NCI-H1436 (cell line): ENCODE measurements at places on chromosomes 11 and 22.

GRCh38 chr11:86818462-86819192 is 18.3 kb downstream of the PRSS23 start:
- DNase-seq: peak; percentile 66

- no peak for DNase-seq
Observed at GRCh38 chr11:63901660-63902059, 15.3 kb downstream of the RCOR2 start.

DNA sequence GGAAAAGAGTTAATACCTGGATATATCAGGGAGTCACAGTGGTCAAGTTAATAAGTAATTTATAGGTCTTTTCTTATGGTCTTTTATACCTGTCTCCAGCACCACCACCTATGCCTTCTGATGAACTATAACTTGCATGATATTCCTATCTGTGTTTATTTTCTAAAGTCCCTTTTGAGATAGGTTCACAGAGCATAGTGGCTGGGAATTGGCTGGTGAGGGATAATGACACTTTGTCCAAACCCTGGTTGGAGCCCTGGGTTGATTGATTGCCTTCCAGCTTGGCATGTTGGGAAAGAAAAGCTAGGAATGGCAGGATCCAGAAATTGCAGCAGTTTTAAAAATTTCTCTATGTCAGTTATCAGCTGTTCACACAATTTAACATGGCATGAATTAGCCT is 23.2 kb downstream of the HIPK3 start:
- no peak for DNase-seq

DNA sequence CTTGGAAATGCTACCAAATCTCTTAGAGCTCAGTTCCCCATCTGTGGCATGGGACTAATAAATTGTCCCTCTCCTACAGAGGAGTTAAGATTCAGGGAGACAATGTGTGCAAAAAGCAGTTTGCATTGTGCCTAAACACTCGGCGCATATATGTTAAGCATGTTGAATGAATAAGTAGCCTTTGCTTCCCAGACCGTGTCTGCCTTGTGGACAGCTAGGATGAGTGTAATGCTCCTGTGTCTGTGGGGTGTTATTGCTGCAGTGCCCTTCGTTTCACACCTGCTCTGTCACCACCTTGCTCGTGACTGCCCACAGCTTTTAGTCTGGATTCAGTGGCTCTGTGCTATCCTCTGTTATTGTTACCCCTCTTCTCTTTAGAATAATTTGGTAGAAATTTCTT is 14.1 kb downstream of the ENDOD1 start:
- no peak for DNase-seq

DNA sequence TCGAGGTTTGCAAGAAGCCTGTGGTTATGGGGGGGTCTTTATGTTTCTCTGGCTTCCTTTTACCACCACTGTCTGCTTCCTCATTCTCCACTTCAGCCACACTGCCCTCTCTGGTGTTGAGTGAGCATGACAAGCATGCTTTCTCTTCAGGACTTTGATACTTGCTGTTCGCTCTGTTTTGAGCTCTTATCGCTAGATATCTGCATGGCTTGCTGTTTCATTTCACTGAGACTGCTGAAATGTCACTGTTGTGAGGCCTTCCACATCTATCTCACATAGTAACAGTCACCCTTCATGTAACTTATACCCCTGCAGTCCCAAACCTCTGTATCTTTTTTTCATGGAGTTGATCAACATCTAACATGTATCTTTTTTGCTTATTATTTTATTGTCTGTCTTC is 59.8 kb downstream of the TMEM135 start:
- peak; percentile 38 for DNase-seq

DNA sequence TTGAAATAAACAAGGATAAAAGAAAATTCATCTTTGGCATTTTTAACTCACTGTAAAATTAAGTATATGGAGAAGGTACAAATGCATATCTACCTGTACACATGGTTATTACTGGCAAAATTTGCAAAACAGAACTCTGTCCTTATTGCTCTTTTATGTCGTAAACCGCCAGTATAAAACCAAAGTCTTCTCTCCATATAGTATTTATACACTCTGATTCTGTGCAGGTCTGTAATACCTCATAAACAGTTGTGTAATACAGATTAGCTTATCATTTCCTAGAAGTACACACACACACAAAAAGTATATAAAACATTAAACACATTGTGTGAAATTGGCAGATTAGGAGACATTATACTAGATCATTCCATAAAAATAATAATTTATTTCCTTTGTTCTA is 406.6 kb upstream of the ANO3 start:
- no peak for DNase-seq

DNA sequence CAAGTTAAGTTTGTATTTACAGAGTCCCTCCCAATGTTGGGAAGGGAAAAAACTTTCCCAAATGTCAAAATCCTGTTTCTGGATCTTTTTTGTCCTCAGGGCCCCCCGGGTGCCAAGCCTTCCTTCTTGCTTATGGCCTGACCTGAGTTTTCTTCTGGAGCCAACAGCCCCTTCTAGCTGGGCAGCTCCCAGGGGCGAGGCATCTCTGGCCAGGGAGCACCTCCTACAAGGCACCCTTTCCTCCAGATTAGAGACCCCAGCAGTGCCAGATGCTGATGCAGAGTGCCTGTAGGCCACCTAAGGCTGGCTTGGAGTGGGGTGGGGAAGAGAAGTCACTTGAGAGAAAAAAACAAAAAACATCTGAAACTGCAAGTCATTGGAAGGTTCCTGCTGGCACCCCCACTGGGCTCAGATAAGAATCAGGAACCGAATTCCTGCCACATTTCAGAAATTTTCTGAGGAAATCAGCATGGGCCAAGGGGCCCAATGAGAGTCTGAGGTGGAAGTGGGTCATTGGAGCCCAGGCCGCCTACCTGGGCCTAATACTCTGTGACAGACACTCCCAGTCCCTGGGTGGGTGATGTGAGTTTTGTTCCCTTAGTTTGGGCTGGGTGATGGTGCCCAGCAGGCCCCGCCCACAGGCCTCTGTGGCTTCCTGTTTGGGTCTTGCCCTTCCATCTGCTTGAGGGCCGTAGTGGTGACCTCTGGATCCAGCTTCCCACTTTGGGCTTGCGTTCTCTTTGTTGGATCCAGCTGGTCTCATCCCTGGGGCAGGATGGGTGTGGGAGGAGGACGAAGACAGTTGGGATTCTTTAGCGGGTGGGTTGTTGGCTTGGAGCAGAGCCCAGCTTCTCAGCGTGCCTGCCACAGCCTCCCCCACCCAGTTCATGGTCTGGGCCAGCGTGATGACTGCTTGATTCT is 40.6 kb downstream of the PARVA start:
- no peak for DNase-seq

GRCh38 chr22:27798511-27799014 is 3.0 kb downstream of the MN1 start:
- no peak for DNase-seq

DNA sequence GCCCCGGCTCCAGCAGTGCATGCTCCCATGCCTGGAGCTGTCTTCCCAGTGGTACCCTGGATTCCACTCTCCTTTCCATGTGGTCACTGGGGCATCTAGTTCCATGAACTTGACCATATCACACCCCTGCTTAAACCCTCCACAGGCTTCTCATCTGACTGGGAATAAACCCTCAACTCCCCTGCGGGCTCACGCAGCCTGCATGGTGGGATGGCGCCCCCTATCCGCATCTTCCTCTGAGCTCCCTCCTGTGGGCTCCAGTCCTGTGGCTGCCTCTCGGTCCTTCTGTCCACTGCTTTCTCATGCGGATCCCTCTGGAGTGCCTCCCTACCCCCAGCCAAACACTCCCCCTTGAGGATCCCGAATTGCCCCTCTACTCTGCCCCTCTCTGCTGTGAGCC is 41.4 kb upstream of the TTLL12 start:
- DNase-seq: no peak

DNA sequence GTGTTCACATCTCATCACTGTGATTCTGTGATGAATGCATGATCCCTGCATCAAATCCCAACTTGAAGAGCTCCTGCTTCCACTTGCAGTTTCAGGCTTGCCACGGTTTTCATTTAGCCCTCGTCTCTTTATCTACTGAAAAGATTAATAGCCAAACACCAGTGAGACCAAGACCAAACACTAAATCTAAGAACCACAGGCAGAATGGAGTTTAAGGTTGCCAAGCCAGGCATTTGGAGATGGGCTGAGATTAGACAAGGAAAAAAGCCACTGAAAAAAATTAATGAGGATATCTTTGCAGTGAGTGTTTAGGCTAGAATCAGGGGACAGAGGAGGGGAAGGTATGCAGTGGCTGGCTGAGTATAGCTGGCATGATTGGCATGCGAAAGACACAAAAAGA is 227.2 kb upstream of the BLID start:
- no peak for DNase-seq

DNA sequence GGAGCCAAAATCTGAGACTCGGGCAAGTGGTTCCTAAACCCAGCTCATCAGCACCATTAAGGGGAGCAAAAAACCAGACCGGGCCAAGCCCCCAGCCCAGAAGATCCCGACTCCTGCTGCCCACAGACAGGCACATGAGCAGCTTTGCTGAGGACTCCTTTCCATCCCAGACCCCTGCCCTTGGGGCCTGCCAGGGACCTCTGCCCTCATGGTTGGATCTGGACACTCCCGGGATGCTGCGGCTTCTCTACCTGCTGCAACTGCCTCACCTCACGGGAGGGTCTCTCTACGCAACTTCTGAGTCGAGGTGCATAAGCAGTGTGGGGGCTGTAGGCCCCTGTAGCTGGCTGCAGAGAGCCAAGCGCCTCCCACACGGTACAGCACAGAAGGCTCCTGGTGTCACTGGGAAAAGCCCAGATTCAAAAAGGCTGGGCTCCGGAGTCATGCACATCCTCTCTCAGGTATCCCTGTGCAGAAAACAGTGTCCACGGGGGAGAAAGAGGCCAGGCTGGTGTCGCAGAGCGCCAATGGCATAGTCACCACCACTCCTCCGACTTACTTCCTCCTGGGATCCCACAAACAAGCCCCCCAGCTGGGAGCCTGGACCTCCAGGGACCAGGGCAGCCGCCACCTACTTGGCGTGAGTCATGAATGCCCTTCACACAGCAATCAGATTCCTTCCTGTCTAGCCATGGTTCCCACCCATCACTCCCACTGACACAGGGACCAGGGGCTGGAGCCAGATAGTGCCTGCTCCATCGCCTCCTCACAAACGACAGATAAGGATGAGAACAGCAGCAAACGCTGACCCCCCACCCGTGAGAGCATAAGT is 122.1 kb downstream of the BCR start:
- no peak for DNase-seq

- peak; percentile 49 for DNase-seq
Observed at GRCh38 chr11:12052676-12053605, 44.5 kb upstream of the DKK3 start.

GRCh38 chr11:132770829-132771530 is 761.3 kb downstream of the OPCML start:
- DNase-seq: no peak

DNA sequence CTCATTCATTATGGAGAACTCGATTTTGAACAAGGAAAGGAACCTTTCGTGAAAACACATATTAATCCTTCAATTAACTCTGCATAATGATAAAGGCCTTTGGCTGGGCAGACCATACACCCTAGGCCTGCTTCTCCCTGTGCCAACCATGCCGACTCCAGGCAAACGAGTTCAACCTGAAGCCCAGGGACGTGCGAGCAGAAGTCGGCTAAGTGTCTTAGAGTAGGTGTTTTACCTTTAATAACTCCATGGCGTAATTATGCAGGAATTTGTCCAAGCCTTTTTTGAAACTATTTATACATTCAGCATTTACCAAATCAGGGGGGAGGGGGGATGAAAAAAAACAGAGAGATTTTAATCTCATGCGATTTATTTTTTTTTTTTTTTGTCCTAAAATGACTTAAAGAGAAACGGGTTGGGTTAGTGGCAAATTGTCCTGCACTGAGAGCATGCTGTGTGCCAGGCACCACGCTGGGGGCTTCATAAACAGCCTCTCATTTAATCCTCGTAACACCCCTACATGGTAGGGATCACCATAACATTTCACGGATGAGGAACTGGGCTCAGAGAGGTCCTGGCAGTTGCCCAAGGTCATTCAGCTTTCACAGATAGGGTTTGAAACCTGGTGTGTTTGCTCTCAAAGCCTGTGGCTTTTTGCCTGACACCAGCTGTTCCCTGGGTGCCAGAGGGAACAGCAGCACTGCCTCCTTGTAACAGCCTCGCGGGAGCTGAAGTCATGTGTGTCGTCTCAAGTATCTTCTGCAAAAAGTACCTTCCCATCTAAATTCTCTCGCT is 423.9 kb downstream of the MN1 start:
- no peak for DNase-seq

- no peak for DNase-seq
Observed at GRCh38 chr22:24284747-24285203, 14.1 kb downstream of the SPECC1L start.

GRCh38 chr22:19317865-19318264 is 26.3 kb upstream of the CLTCL1 start:
- no peak for DNase-seq

DNA sequence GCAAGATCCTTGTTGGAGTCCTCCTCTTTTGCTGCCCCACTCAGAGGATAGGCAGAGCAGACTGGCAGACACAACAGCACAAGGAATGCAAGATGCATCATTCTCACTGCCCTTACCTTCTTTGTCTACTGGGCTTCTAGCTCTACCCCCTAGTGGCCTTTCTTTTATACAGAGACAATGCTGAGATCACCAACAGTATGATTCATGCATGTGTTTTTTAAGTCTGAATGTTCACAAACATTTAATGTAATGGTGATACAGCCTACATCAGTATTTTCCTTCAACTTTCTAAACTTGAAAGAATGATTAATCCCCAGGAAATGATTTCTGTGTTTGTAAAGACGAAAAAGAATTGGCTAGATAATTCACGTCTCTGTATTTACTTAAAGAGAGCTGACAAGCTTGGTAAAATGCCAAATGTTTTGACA is at the start of gene MMP10:
TSS of gene MMP10 (minus strand) at position 138 of the 428 bp plus-strand sequence. CDS start at position 101, 37 bp downstream.
- DNase-seq: no peak

DNA sequence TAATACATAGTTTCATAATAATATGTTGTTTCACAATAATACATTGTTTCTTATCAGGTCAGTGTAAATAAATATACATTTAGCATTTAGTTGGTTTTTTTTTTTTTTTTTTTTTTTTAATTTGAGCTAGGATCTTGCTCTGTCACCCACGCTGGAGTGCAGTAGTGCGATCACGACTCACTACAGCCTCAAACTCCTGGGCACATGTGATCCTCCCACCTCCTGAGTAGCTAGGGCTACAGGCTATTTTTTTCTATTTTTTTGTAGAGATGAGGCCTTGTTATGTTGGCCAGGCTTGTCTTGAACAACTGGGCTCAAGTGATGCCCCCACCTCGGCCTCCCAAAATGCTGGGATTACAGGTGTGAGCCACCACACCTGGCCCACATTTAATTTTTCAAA is 43.5 kb downstream of the MIAT start:
- DNase-seq: no peak

GRCh38 chr11:134559602-134559962 is 147.5 kb upstream of the B3GAT1 start:
- no peak for DNase-seq

- no peak for DNase-seq
Observed at GRCh38 chr11:117511483-117511930, 183.9 kb downstream of the CEP164 start.

- no peak for DNase-seq
Observed at GRCh38 chr11:46686886-46687795, 13.3 kb downstream of the ARHGAP1 start.

- no peak for DNase-seq
Observed at GRCh38 chr11:8025123-8025522, 38.0 kb downstream of the EIF3F start.
